Endodermal cell (in vitro differentiated cells): ENCODE measurements at places on chromosomes 4 and X. TPM values are rescaled to one million over a fixed set of nuclear protein-coding genes. Genes with fewer than 3 reads are reported as not detected.
A peak's percentile ranks its signal among the peaks of the same experiment; 100 is the strongest.

SPIN4 gene
- 4.3 to 5.7 TPM (median 5.6 TPM) in 3 replicates for total RNA-seq

PPEF2 gene
- total RNA-seq: not detected in 2 replicates

DNA sequence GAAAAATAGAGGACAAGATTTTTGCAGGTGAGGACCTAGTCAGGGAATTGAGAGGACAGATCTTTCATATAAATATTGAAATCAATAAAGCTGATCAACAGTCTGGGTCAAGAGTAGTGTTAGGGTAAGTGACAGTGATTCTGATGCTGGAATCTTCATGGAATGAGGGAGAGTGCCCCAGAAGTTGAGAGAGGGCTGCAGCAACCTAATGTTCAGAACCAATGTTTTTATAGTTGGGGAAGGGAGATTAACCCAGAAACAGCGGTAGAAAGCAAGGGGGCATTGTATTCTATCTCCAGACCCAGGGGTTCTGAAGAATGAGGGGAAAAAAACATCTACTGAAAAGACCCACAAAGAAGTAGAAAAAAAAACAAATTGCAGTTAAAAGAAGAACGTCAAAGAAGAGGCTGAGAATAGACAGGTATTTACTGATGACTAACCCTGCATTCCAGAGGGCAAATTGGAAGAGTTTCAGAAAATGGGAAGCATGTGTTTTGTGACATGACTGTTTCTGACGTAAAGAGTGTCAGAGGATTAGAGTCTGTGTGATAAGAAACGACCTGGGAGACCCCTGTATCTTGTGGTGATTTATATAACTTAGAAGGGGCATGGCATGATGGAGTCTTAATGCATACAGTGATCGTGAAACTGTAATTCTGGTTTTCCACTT lies 819.6 kb upstream of the EPHA5 start:
- no peak for DNase-seq
- no peak overlapping the region for H3K27ac ChIP-seq
- no peak overlapping the region for H3K4me3 ChIP-seq
- H3K27me3 ChIP-seq: no peaks in the 10 kb centered on the region

FMR1NB gene
- not detected in 2 replicates for total RNA-seq

DNA sequence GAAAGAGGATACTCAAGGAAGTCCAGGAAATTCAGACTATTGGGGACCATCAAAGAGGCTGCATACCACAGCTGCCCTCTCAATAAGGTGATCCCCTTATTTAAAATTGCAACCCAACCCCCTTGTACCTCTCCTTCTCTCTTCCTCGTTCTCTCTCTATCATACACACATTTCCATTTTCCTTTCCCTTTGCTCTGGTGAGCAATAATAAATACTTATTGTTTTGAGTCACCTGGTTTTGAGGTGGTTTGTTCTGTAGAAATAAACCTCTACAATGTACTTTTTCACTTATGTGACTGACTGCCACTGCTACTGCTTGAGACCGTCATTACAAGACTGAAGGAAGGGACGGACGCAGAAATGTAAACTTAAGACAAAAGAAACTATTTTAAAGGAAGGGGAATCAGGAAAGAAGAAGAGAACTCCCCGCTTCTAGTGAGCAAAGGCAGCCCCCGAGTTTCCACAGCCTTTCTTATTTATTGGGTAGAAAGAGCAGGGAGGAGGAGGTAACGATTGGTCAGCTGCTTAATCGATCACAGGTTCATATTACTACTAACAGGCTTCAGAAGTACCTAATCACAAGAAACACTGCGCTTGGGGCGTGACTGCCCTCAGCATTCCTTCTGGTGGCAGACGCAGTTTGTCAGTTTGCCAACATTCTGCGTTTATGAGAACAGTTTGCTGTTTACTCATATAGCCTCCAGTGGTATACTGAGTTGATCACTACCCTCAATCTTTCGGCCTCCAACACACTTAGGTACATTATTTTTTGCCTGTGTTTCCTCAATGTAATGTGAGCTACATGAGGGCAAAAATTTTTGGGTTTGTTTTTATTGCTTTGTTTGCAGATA lies 16.9 kb upstream of the TMEM165 start:
- no peak overlapping the region for H3K27ac ChIP-seq
- no peaks in the 10 kb centered on the region for H3K36me3 ChIP-seq
- DNase-seq: no peak
- H3K4me3 ChIP-seq: no peak overlapping the region
- no peaks in the 10 kb centered on the region for H3K27me3 ChIP-seq
- H3K4me1 ChIP-seq: no peaks in the 10 kb centered on the region

CC2D2A gene
- 12.1 to 14.7 TPM (median 12.3 TPM) in 3 replicates for total RNA-seq

- H3K4me1 ChIP-seq: no peaks in the 10 kb centered on the region
- no peak overlapping the region for H3K4me3 ChIP-seq
- H3K27ac ChIP-seq: peak overlapping the region; percentile 95
Measured at GRCh38 chr4:123976285-123976684, 579.7 kb downstream of the SPRY1 start.

ATOH1 gene
- 0.67 to 1.0 TPM in 2 of 3 replicates, not detected in the other for total RNA-seq

TLR2 gene
- total RNA-seq: 0.43 and 0.53 TPM in 2 replicates

DNA sequence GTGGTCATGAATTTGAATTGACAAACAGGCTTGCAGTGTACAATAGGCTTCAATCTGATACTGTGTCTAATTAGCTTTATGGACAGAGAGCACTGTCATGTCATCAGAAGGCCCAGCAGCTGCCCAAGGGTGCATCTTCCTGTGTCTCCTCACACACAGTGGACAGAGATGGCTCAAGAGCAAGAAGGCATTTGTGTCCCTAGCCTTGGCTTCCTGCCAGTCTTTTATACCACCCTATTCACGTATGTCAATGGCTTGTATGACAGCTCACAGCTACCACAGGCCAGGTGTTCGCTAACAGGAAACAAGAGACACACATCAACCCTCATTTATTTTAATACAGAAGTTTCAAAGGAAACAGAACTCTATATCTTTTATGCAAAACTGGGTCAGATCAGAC lies 874.0 kb upstream of the AGA start:
- no peak overlapping the region for H3K4me3 ChIP-seq
- no peaks in the 10 kb centered on the region for H3K36me3 ChIP-seq
- no peak overlapping the region for H3K27ac ChIP-seq
- H3K27me3 ChIP-seq: no peaks in the 10 kb centered on the region
- no peaks in the 10 kb centered on the region for H3K4me1 ChIP-seq
- DNase-seq: no peak

- no peak for DNase-seq
- no peak overlapping the region for H3K4me3 ChIP-seq
- peaks cover 3% of the 10 kb centered on the region for H3K4me1 ChIP-seq
- H3K27me3 ChIP-seq: no peaks in the 10 kb centered on the region
- no peak overlapping the region for H3K27ac ChIP-seq
Measured at GRCh38 chr4:2586502-2586901, 50.1 kb downstream of the FAM193A start.

DNA sequence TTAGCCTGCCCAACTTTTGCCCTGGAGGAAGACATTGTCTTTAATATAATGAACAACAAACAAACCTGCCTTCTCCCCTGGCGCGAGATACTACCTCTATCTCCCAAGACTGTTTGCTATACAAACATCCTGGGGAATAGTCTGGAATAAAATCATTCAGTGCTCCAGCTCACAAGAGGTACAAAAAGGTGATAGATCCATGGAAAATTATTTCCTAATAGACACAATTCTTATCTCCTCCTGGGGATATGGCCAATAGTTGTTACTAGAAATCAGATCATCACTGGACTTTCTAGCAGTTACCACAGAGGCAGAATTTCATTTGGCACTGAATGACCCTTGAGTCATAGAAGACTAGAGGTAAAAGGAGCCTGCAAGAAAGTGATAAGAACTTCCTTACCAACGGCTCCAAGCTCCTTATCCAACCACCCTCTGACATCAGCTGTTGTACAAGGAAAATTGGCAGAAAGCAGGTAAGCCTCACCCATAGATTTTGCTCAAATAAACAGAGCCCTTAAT lies 38.1 kb downstream of the MID1 start:
- no peaks in the 10 kb centered on the region for H3K27me3 ChIP-seq
- no peak for DNase-seq
- H3K27ac ChIP-seq: no peak overlapping the region

CLCN4 gene
- total RNA-seq: 4.3 to 5.0 TPM (median 4.4 TPM) in 3 replicates

GRCh38 chr4:88054901-88055300 lies 47.5 kb downstream of the PKD2 start:
- peak; percentile 73 for DNase-seq
- peaks cover 67% of the 10 kb centered on the region for H3K36me3 ChIP-seq
- H3K27me3 ChIP-seq: no peaks in the 10 kb centered on the region
- no peak overlapping the region for H3K27ac ChIP-seq
- no peaks in the 10 kb centered on the region for H3K4me1 ChIP-seq
- H3K4me3 ChIP-seq: no peak overlapping the region

PDHA1 gene
- total RNA-seq: 327 and 341 TPM in 2 replicates

GRCh38 chr4:8296491-8296890 lies 26.9 kb downstream of the HTRA3 start:
- no peak overlapping the region for H3K27ac ChIP-seq
- DNase-seq: no peak
- H3K4me3 ChIP-seq: no peak overlapping the region

DNA sequence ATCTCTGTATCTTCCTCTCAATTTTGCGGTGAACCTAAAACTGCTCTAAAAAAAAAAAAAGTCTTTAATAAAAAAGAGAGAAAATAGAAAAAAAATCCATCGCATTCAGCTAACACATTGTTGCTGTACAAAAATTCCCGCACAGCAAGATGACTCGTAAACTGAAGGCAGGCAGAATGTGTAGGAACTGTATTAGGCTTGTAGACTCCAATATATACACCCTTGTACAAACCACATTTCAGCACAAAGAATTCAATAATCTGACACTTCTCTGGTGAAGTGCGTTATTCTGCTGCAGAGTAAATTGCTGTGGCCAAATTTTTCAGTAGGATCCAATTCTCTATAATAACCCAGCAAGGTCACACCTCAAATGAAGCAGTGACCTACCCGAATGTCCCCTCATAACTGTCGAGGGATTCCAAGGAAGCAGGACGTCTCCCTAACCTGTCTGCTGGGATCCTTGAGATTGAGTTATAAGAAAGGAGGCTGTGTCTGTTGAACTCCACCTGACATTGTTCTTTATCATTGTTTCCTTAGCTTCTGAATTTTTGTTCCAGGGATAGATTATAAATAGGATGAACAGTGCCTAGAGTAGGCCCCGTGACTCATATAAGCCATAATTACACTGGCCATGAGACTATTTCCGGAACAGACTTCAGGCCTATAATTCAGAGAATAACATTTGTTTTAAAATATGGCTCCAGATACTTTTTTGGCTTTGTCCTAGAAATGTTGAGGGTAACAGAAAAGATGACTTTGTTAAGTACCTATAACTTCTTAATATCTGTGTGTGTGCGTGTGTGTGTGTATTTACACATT lies 348.3 kb downstream of the PCDH7 start:
- H3K27ac ChIP-seq: no peak overlapping the region
- no peak overlapping the region for H3K4me3 ChIP-seq
- no peaks in the 10 kb centered on the region for H3K27me3 ChIP-seq
- no peaks in the 10 kb centered on the region for H3K4me1 ChIP-seq

COQ2 gene
- total RNA-seq: 18.4 and 20.8 TPM in 2 replicates

CLNK gene
- not detected in 3 replicates for total RNA-seq

DNA sequence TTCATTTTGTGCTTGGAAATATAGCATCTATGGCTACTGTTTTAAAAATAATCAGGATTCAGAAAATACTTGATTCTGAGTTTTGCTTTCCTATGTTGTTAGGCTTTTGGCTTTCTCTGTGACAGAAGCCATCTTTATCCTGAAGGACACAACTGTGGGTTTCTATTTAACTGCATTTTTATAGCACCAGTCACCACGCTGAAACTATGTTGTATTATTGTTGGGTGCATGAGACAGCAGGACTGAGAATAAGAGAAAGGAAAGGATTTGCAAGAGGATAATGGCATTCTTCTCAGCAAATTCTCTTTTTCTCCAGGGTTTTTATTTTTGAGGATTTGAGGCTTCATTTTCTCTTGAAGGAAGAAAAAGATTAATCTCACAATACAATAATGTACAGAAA lies 10.1 kb upstream of the NEUROG2 start:
- H3K27me3 ChIP-seq: peaks cover 68% of the 10 kb centered on the region
- DNase-seq: no peak
- H3K27ac ChIP-seq: no peak overlapping the region
- no peaks in the 10 kb centered on the region for H3K36me3 ChIP-seq
- H3K4me1 ChIP-seq: no peaks in the 10 kb centered on the region

- no peak for DNase-seq
- H3K36me3 ChIP-seq: no peaks in the 10 kb centered on the region
- H3K4me3 ChIP-seq: no peak overlapping the region
- no peaks in the 10 kb centered on the region for H3K4me1 ChIP-seq
- no peak overlapping the region for H3K27ac ChIP-seq
- no peaks in the 10 kb centered on the region for H3K27me3 ChIP-seq
Measured at GRCh38 chr4:103673983-103674382, 45.8 kb downstream of the TACR3 start.

DNA sequence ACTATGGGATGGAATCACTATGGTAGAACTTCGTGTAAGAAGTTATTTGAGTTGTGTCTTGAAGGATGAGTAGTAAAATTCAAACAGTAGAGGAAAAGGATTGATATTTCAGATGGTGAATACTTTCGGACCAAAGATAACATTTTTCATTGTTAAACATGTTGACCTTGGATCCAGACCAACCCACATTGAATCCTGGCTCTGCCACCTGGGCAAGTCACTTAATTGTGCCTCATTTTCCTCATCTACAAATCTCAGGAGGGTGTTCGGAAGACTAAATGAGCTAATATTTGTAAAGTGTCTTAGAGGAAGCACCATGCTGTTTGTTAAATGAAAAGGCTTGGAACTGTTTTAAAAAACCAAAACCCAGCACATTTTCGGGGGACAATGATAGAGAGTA lies 1.4 kb upstream of the AIFM1 start:
- H3K27ac ChIP-seq: no peak overlapping the region
- no peak for DNase-seq
- H3K4me1 ChIP-seq: no peaks in the 10 kb centered on the region
- peaks cover 3% of the 10 kb centered on the region for H3K36me3 ChIP-seq
- H3K4me3 ChIP-seq: peak overlapping the region; percentile 96
- peaks cover 18% of the 10 kb centered on the region for H3K27me3 ChIP-seq

- no peak overlapping the region for H3K4me3 ChIP-seq
- H3K27ac ChIP-seq: no peak overlapping the region
- H3K4me1 ChIP-seq: no peaks in the 10 kb centered on the region
- no peak for DNase-seq
Measured at GRCh38 chr4:165855191-165855590, 17.8 kb upstream of the TLL1 start.

DNA sequence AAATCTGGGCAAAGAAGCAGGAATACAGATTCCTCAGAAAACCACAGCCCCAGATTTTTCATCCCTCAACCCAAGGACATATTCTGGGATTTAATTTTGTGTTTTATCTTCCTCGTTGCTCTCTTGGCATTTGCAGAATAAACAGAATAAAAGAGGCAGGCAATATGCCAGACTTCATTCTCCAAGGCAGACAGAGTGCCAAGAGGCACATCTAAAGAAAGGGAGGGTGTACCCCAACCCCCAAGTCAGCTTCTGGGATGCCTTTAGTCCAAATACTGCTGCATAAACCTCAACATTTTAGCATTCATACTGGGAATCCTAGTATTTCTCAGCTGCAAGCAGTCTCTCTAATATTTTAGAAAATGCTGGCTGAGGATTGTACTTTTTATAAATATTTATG lies 629.2 kb downstream of the KLHL13 start:
- H3K4me1 ChIP-seq: peaks cover 2% of the 10 kb centered on the region
- H3K27me3 ChIP-seq: no peaks in the 10 kb centered on the region

- no peaks in the 10 kb centered on the region for H3K36me3 ChIP-seq
- no peak for DNase-seq
- H3K4me3 ChIP-seq: no peak overlapping the region
Measured at GRCh38 chr4:36138220-36138619, 106.1 kb downstream of the ARAP2 start.
